Gastroesophageal sphincter (tissue), 4 donors: ENCODE measurements at places on chromosomes 3 and 15. TPM values are rescaled to one million over a fixed set of nuclear protein-coding genes. Genes with fewer than 3 reads are reported as not detected.

GRCh38 chr15:28105224-28105791 lies 6.2 kb upstream of the OCA2 start:
- no peak for ATAC-seq

DNA sequence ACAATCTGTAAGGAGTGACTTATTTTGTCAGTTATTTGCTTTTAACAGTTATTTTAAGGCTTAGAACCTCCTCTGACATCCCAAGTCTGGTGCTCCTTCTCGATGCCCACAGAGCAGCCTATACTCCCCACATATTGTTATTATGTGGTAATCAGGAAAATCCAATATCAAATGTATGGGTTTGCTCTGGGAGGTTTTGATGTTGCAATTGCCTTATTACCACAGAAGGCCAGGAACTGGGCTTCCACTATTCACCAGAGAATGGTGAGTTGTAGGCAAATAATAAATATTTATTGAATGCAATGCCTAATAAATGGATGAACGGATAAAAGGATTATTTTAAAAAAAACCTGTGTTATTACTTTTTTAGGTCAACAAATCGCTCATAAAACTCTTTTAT lies 12.2 kb downstream of the NEK10 start:
- ATAC-seq = no peak

The GOLGA8J gene
- not detected for total RNA-seq

DNA sequence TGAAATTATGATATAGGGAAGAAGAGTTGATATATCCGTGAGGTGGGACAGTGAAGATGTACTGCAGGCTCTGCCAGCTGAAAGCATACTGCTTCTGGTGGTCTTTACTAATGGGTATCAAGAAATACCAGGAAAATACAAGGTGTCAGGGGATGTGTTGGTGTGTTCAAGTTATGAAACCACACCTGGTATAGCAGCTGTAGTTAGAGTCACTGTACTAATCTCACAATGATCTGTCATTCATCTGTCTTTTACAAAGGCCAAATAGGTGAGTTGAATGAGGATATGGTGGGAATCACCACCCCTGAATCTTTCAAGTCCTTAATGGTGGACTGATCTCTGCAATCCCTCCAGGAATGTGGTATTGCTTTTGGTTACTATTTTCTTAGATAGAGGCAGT lies 152.7 kb downstream of the NFKBIZ start:
- ATAC-seq = no peak

The SAXO2 gene
- total RNA-seq = 0.27 TPM

DNA sequence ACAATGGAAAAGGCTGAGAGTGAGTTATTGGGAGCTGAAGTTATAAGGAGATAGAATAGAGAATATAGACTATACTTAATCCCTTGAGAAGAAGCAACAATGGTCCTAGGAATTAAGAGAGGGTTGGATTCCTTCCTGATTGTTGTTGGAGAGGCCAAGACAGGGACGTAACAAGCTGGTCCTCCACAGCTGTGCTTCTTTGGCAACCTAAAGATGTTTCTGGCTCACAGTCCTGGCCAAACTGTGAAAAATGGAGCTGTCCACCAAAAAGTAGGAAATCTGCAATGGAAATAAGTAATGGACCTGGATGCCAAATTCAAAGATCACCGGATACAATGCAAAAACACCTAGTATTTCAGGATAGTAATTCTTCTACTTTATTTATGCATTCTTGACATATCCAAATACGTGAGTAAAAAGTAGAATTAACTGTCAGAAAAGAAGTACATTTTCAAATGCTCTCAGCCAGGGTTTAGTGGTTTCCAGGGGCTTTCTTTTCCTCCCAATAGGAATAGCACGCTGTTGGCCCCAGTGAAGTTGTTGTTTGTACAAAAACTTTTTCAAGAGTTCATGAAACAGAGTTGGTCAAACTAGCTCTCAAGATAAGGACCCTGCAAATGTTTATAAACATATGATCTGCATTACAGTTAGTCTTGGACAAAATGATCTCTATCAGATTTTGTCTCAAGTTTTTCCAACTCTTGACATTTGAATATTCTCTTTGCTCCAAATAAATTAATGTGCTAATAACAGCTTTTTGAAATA lies 28.3 kb downstream of the CERS3 start:
- no peak for ATAC-seq

DNA sequence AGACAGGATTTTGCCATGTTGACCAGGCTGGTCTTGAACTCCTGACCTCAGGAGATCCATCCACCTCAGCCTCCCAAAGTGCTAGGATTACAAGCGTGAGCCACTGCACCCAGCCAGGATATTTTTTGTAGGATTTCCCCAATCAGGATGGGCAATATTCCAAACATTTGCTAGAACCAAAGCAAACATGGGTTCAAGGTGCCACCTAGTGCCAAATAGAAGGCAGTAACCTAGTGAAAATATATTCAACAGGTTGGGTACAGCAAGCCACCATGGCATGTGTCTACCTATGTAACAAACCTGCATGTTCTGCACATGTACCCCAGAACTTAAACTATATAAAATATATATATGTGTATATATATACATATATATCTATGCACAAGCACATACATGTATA lies 185.9 kb upstream of the CADM2 start:
- ATAC-seq = no peak
